Thymus (tissue), 14 donors: ENCODE measurements at places on chromosomes 6 and 20.

GRCh38 chr6:128738112-128738511, 144.8 kb upstream of the LAMA2 start:
- no peak for DNase-seq

DNA sequence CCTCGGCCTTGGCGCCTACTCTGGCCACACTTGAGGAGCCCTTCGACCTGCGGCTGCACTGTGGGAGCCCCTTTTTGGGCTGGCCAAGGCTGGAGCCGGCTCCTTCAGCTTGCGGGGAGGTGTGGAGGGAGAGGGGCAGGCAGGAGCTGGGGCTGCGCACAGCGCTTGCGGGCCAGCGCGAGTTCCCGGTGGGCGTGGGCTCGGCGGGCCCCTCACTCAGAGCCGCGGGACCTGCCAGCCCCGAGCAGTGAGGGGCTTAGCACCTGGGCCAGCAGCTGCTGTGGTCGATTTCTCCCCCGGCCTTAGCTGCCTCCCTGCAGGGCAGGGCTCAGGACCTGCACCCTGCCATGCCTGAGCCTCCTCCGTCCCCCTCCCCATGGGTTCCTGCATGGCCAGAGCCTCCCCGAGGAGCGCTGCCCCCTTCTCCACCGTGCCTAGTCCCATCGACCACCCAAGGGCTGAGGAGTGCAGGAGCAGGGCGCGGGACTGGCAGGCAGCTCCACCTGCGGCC, 136.8 kb downstream of the EPHA7 start:
- DNase-seq: no peak

DNA sequence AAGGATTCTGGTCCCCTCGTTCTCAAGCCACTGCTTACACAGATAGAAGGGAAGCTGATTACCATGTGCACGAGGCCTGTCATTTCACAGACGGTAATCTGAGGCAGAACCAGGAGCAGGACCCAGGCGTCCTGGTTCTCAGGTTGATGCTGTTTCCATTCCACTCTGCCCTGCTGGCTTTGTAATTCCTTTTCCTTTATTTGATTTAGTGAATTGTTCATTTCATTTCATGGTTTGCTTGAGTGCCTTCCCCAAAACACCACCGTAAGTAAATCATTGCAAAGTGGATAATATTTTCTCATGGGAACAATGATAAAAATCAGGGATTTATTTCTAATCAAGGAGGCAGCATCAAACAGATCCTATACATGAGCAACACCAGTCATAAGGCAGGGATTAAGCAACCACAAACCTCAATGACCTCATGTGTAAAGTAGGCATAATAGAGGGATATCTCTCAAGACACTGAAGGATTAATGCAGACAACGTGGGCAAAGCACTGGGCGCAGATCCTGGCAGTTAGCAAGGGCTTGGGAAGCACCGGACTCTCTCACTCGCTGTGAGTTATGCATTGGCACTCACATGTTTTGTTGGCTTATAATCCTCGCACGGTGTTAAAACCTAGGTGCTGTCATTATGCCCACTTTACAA, 229.5 kb upstream of the FOXQ1 start:
- no peak for DNase-seq

DNA sequence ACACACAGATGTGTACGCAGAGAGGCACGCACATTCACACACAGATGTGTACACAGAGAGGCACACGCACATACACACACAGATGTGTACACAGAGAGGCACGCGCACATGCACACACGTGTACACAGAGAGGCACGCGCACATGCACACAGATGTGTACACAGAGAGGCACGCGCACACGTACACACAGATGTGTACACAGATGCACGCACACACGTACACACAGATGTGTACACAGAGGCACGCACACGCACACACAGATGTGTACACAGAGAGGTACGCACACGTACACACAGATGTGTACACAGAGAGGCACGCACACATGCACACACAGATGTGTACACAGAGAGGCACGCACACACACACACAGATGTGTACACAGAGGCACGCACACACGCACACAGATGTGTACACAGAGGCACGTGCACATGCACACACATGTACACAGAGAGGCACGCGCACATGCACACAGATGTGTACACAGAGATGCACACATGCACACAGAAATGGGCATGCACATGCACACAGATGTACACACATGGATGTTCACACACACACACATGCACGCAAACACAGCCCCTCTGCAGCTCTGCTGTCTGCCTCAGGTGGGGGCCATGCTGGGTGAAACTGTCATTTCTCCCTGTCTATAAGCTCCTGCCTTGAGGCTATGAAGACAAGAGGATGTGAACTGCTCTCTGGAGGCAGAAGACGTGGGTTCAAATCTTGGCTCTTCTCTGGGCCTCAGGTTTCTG, 14.3 kb upstream of the MYT1 start:
- DNase-seq: no peak
